Stimulated activated CD4-positive, alpha-beta T cell treated with anti-CD3 and anti-CD28 coated beads, Interleukin-2, amount 100 ng/mL, for 4 hours (primary cell): ENCODE measurements at places on chromosomes 7 and 10.

DNA sequence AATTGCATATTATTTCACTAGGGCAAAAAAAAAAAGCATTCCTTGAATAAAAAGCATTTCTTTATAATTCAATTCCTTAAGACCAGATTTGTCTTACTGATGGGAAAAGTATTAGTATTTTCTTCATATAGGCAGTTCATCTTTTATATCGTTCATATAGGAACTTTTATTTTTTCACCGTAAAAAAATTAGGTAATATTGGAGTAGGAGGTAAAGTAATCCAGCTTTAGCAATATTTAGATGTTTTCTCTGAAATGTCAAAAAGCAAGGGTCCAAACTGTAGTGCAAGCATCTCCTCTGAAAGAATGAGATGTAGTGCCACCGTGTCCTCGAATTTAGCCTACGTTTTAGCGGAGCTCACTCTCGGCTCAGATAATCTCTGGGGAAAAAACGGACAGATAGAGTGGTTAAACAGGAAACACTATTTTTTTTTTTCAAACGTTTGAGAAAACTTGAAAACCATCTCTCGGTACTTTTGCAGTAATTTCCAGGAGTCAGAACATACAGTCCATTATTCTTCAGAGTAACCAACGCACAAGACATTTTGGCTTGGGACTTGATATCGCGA, 5.5 kb upstream of the SPAG6 start:
- no peak for DNase-seq

DNA sequence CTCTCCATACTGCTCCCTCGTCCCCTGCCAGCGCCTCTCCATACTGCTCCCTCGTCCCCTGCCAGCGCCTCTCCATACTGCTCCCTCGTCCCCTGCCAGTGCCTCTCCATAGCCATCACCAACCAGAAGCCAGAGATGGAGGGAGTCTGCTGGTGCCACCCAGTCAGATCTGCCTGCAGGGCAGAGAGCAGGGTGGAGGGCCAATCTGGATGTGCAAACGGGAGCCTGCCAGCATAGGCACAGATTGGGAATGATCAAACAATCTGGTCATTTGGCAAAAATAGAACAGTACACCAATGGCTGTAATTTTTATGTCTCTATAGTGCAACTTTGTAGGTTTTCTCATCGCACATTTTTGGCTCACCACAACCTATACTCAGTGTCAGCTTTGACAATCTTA, 76.9 kb upstream of the LRRC4 start:
- no peak for DNase-seq

GRCh38 chr10:26944261-26944882, 83.6 kb upstream of the ABI1 start:
- DNase-seq: no peak

GRCh38 chr10:80767963-80768362, 230.3 kb downstream of the SH2D4B start:
- no peak for DNase-seq

- no peak for DNase-seq
Observed at GRCh38 chr7:84264396-84264795, 69.8 kb upstream of the SEMA3A start.

DNA sequence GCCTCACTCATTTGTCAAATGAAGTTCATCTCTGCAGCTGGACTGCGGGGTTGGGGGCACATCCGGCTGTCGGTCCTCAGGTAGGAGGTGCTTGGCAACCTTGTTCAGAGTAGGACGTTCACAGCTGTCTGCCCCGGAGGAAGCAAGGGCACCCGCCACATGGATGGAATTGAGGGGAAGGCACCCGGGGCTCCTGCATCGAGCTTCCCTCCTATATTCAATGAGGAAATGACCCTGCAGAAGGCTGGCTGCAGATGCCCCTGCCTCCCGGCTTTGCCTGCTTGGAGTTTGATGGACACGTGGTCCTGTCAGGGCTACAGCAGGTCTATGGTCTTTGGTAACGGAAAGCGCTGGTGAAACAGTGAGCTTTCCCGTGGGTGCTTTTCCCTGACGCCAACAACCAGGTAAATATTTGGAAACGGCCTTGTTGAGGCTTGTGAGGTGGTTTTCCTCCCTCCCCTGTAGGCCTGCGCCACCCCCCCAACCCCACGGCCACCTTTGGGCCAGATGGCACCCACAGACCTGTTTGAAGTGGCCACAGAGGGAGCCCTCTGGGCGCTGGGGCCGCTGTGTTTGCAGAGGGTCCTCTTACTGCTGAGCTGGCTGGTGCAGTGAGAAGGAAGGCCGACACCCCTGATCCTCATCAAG, 32.9 kb downstream of the HTRA1 start:
- DNase-seq: no peak
